ENCODE measurements at places on chromosomes 6 and 20.

DNA sequence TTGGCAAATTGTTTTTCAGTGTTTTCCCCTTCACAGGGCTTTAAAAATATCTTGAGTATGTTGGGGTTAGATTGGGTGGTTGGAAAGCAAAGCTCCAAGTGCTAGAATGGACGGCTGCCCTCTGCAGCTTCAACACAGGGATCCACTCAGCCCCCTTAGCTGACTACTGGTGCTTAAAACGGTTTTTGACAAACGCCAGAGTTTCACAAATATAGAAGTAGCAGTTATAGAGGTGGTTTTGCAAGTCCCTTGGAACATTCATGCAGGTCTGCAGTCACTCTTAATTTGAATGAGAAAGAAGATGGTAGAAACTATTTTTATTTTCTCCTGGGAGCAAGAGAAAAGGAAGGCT, 175.9 kb downstream of the ARID1B start:
- no peak for DNase-seq

DNA sequence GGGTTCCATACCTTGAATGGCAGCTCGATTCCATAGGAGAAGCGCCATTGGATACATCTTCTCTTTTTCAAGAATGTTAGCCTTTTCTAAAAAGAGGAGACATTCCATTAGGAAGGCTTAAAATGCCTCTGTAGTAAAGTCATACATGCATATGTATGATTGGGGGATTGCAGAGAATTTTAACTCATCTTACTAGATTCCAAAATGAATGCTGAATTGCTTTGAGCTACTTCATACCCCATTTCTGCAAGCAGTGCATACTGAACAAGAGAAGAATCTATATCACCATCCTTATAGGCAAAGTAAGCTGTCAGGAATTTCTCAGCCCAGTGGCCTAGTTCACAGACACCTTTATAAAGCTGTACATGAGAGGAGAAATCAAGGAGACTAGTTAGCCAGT, 80.3 kb downstream of the NDUFAF5 start:
- DNase-seq: no peak

DNA sequence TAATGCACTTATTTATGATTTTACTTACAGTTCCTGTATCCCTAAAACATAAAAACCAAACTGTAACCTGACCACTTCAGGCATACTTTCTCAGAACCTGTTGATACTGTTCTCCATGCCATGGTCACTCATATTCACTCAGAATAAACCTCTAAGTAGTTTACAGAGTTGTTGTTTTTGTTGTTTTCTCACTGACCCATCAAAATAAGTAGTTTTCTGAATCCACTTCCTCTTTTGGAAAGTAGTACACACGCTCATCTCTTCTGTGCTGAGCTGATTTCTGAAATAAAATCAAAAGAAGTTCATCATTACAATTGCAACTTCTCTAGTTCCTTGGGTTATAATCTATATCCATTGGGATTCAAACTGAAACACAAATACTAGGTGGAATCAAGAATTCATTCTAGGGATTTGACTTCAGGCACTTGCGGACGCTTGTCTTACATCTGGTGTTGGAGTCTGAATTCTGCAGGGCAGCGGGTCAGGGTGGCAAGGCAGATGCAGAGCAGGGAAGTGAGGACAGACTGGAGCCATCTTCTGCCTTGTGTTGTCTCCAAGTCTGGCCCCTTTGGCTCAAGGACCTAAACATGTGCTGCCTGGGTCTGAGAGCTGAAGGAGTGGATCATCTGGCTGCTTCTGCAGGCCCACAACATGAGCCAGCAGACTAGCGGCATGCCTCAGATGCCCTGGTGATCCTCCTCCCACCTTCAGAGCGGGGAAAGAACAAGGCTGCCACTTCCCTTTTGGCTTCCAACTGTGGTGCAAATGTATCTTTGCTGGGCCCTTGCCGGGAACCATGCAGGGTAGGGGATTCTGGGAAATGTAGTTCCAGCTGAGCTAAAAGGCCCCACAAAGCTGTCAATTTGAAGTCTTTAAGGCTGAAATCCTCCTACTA, 167.9 kb upstream of the MYLIP start:
- DNase-seq: no peak

DNA sequence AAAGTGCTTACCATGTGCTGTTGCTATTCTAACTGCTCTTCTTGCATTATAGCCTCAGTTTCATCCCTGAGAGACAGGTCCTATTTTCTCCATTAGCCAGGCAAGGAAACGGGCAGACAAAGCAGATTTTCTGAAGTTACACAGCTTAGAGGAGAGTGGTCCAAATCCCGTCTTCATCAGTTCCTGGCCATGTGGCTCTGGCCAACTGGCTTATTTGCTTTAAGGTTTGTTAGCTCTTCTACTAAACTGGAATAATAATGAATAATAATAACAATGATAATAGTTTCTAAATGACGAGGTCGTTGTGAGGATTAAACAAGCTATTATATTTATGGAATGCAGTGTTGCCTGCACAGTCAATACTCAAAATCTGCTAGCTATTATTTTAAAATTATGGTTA, 35.8 kb upstream of the BCAS1 start:
- DNase-seq: no peak

- no peak for DNase-seq
Observed at GRCh38 chr20:8431538-8432434, 299.7 kb downstream of the PLCB1 start.

- no peak for DNase-seq
Observed at GRCh38 chr6:25083784-25084507, 148.2 kb upstream of the RIPOR2 start.

GRCh38 chr6:108260126-108260808, 573 bp downstream of the SNX3 start:
- no peak for DNase-seq

DNA sequence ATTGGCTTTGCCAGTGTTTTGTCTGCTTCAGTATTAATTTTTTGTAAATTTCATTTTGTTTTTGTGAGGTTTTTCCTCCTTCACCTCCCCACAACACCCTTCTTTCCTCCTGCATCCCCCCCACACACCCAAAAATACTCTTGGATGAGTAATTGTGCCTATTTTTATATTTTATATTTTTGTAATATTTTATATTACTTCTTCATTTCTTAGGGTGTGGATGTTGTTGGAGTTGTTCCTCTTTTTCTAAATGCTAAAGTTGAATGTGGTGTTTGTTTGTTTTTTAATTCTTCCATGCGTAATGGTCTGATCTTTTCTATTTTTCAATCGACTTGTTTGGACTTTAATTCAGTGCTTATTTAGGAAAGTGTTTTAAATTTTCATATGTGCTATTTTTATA, 420.5 kb upstream of the SOX4 start:
- DNase-seq: no peak

DNA sequence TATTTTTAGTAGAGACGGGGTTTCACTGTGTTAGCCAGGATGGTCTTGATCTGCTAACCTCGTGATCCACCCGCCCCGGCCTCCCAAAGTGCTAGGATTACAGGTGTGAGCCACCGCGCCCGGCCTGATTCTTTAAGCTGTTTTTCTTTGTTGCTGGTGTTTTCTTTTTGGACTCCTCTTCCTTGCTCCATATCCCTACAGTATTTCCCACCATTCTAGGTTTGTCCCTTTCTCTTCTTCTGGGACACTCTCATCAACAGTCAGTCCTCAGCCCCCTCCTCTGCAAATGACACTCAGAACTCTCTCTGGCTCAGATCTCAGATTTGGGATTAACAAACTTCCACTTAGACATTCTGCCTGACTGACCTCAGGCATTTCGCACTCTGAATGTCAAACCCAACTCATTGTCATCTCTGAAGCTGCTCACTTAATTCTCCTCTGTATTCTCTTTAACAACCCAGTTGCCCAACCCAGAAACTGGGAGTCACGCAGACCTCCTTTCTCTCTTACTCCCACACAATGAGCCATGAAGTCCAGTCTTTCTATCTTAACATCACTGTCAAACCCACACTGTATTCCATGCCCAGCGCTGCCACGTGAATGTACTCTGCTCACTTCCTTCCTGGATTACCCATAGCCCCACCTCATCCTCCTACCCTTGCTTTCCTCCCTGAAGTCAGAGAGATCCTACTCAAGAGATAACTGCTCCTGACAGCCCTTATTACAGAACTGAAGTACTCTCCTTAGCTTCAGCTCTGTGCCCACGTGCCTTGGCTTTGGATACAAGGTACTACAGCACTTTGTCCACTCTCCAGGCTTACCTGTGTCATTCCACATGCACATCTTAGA, 2.6 kb downstream of the MPIG6B start:
- DNase-seq: no peak

DNA sequence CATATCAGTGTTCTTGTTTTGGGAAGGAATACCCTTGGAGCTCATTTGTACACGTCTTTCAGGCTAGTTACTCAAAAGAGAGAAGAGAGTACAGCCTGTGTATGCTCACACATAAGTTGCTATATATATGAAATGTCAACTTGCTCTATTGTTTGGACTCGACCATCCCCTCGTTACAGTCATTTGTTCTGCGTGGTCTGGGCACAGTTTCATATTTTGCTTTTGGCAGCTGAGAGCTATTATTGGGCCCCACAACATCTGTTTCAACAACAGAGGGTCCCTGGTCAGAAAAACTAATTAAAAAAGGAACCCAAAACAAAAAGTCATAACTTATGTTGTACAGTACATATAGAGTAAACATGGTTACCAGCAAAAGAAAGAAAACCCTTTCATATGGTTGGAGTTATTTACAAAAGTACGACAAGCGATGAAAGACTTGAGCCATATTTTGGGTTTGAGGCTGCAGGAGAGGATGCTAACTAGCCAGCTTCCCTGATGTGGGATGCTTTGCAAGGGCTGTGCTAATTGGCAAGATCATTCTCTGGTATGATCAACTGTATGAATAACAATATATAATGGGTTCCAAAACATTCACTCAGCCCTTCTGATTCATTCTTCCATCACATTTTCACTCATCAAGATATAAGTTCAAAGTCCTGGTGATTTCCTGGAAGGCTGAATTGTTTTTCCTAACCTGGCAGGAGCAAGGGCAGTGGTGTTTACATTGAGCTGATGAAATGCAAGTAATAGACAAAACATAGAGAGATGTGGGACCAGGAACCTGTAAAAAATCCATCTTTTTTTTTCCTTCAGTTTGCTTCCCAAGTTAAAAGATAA, 137.9 kb downstream of the RPS12 start:
- no peak for DNase-seq

DNA sequence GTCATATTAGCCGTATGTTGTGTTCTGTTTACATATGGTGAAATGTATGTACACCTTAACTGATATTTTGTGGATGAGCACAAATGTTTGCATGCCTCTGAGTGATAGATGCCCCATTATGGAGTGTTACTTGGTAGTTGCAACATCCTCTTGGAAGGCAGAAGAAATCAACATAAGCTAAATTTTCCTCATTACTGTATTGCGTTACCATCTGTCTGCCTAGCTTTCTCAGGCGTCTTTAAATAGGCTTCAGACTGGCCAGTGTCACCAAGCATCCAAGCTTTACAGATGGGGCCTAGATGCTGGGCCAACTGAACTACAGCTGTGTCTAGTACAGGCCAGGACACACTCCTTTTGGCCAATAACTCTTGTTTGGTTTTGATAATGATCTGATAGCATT, 250.6 kb downstream of the SAMD5 start:
- no peak for DNase-seq
